Activated CD4-positive, alpha-beta T cell treated with anti-CD3 and anti-CD28 coated beads, Interleukin-2, amount 50 U/mL, for 1 hour (primary cell): ENCODE measurements at places on chromosomes 2 and 18.

- peak; percentile 2 for DNase-seq
These were observed 232.9 kb downstream of the GULP1 start for GRCh38 chr2:188524519-188525113.

- no peak for DNase-seq
These were observed 3.5 kb upstream of the SSB start for GRCh38 chr2:169795181-169795580.

- peak; percentile 37 for DNase-seq
These were observed 48.0 kb upstream of the LPIN2 start for GRCh38 chr18:3060667-3061580.

- no peak for DNase-seq
These were observed 1.5 kb upstream of the GPBAR1 start for GRCh38 chr2:218259099-218259961.

- no peak for DNase-seq
These were observed 69.3 kb upstream of the SNTG2 start for GRCh38 chr2:881204-881918.

DNA sequence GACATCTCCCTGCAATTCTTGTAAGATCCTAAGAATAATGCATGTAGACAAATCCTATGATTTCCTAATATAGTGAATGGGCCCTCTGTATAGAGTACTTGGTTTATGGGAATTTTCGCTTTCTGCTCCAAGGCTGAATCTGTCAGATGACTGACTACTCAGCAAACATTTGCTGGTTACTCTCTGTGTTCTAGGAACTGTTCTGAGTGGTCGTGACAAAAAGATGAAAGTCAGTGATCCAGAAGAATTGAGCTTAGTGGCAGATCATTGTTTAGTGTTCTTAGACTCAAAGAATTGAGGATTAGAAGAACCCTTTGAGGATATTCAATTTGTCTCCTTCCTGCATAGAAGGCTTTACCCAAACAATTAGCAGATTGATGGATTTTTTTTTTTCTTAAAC is 10.0 kb downstream of the XRCC5 start:
- DNase-seq, result no peak

GRCh38 chr2:14717131-14717530 is 84.6 kb downstream of the LRATD1 start:
- no peak for DNase-seq
